ENCODE measurements at places on chromosomes 7 and 10.

DNA sequence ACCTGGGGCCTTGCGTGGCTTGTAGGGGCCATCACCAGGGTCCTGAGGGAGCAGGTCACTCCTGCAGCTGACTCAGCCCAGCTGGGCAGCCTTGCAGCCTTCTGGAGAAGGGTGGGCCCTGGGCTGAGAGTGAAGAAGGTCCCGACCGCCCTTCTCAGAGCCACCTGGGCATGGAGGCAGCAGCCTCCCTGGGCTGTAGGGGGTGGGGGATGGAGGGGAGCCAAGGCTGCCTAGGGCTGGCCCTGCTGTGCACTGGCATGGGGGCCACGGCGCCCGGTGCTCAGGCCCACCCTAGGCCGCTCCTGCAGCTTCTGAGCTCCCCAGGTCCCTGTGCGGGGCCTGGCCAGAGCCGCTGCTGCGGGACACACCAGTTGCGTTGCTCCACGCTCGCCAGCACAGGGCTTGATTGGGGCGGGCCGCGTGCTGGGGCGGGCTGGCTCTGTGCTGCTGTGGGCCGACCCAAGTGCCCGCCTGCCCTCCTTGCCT is 63.6 kb upstream of the NKX6-2 start:
- DNase-seq = no peak

DNA sequence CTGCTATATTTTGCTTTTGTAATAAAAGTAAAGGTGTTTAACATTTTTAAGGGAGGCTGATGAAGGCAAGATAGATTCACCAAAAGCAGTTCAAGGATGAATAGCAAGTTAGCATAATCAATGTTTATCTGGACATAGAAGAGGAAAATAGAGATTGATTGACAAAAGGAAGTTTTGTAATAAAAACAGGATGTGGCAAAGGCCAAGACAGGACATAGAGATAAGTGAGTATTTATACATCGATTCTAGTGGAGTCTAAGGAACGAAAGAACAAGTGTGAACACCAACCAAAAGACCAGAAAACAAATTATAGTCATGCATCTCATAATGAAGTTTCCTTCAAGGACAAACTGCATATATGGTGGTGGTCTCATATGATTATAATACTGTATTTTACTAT is 123.8 kb downstream of the CCDC71L start:
- no peak for DNase-seq

GRCh38 chr7:124162667-124163066 is 129.8 kb upstream of the TMEM229A start:
- no peak for DNase-seq

- no peak for DNase-seq
Observed at GRCh38 chr7:53413021-53413420, 377.6 kb downstream of the POM121L12 start.

DNA sequence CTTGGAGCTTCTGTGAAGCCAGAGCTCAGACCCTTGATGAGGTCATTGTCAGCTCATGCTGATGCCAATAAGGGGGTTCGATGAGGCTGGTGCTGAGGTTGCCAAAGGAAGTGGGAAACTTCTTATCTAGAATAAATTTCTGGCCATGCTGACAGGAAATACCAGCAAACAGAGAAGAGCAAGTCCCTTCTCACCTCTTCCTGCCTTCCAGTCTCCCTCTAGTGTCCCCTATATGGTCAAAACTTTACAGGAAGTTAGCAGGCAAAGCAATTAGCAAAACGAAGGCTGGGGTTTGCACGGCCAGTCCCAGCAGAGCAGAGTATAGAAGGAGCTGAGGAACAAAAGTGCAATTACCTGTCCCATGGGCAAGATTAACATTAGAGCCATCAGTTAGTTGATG is 15.1 kb upstream of the NEUROG3 start:
- DNase-seq = no peak

DNA sequence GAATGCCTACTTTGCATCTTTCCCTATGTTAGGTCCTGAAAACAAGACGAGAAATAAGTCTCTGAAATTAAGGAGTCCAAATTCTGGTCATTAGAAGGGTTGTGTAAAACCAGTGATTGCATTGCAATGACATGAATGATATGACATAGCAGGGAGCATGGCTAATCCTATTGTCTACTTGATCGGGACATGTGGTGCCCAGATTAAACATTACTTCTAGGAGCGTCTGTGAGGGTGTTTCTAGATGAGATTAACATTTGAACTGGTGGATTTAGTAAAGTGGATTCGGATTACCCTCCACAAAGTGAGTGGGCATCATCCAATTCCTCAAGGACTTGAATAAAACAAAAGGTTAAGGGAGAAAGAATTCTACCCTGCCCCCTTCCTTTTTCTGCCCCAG is 434.9 kb upstream of the KLF6 start:
- DNase-seq = no peak

DNA sequence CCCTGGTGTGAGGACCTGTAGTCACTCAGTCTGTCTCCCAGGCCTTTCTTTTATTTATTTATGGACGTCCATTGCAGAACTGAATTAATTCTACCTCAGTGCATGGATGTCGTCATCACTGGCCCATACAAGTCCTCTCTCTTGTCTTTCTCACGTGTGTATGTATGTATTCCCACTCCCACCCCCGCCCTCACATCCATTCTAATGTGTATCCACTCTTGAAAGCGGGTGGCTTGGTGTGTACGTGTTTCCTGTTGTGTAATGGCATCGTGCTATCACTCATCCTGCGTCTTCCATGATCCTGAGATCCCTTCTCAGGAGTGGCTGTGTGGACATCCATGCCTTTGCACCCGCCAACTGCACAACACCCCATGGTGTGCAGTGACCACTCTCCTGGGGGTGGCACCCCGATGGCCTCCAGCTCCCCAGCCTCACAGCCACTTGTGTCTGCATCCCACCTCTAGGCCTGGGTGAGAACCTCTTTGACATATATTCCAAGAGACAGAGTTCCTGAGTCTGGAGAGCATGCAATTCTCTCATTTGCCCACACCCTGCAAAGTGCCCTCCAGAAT is 3.0 kb upstream of the AOC1 start:
- no peak for DNase-seq

DNA sequence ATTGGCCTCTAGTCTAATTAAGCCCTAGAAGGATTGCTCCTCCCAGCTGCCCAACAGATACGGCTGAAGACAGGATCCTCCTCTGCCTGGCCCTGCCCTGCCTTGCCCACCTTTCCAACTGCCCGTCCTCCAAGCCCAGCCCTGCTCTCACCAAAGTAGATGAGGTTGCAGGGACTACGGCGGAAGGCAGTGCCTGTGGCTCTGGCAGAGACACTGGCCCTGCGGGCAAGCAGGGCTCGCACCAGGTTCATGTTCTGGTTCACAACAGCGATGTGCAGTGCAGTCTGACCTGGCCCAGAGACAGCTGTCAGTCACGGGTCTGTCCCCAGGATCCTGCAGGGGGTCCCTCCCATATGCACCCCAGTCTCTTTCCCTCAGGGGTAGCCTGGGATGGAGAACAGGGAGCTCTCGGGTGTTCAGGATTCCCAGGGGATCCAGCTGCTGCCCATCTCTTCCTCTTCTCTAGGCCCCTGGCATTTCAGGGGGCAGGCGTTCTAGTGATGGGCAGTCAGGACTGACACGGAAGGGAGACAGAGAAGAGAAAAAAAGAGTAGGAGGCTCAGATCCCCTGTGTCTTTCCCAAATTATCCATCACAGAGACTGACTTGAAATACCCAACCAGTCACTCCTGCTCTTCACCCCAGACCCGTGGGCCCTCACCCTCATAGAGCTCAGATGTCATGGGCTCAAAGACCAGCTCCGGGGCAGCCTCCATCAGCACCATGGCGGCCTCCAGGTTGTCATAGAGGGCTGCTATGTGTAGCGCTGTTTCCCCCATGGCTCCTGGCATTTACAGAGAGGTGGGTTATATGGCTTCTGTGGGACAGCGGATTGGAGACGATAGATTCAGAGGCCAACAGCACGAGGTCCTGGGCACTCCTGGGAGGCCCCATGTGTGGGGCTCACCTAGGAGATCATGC is 8.3 kb downstream of the TRPV6 start:
- no peak for DNase-seq

- DNase-seq = no peak
Observed at GRCh38 chr10:44949915-44950314, 9.7 kb upstream of the RASSF4 start.

- DNase-seq = no peak
Observed at GRCh38 chr7:17807242-17807641, 133.1 kb downstream of the SNX13 start.

DNA sequence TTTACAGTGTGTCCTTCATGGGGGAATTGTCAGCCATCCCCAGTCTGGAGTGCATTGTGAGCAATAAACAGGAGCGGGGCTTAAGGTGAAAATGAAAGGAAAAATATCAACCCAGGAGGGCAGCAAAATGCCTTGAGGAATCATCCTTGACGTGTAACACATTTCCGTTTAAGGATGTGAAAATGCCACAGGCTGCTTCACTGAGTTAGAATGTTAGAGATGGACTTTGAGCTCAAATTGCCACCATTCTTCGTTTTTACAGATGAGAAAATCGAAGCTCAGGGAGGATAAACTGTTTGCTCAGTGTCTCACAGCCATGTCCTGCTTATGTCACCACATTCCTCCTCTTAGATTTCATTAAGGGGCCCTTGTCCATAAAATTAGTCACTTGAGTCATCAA is 23.1 kb downstream of the SORCS3 start:
- no peak for DNase-seq

GRCh38 chr7:19079066-19079465 is 38.4 kb downstream of the TWIST1 start:
- DNase-seq = no peak

DNA sequence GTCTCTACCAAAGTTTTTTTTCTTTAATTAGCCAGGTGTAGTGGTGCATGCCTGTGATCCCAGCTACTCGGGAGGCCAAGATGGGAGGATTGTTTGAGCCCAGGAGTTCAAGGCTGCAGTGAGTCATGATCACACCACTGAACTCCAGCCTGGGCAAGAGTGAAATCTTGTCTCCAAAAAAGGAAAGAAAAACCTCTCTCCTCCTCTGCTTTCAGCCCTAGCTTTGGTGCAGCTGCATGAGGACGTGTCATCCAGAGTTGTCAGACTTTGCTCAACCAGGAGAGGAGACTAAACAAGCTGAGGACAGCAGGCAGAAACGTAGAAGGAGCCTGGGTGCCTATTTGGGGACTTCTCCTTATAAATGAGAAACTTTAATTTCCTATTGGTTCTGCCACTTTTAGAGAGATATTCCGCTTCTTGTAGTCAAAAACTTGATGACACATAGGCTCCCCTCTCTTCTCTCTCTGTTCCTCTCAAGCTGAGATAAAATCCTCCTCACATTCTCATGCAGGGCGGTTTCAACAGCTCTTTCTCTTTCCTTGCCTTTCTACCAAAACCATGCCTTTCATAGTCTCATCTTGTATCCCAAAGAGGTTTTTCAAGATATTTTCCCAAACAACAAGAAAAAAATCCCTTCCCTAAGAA is 205.4 kb downstream of the ARHGAP12 start:
- no peak for DNase-seq

DNA sequence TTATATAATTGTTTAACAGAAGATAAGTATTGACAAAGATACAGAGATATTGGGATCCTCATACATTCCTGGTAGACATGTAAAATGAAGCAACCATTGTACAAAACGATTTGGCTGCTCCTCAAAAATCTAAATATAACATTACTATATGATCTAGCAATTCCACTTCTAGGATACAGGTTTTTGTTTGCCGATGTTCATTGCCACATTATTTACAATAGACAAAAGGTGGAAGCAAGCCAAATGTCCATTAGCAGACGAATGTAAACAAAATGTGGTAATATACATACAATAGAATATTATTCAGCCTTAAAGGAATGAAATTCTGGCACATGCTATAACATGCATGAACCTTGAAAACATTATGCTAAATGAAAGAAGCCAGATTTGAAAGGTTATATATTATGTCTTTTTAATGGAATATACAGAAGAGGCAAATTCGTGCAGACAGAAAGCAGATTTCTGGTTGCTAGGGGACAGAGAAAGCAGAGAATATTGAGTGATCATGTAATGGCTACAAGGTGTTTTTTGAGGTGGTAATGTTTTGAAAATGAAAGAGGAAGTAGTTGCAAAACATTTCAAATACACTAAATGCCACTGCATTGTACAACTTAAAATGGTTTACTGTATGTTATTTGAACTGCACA is 44.9 kb downstream of the POLR1F start:
- no peak for DNase-seq

DNA sequence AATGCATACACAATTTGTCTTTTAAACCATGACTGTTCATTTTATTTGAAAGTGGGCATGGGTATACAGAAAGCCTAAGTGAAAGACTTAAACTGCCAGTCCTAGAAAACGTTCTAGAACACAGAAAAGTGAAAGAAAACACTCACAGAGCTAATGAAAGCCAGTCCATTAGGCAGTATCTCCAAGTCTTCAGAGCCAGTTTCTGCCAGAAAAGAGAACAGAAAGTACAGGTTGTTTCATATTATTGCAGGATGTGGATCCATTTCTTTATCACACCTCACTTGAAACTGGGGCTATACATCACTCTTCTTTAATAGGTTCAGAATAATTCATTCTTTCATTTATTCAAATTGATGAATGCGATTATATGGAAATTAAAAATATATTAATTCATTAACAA is 7.7 kb downstream of the PON1 start:
- DNase-seq = no peak

DNA sequence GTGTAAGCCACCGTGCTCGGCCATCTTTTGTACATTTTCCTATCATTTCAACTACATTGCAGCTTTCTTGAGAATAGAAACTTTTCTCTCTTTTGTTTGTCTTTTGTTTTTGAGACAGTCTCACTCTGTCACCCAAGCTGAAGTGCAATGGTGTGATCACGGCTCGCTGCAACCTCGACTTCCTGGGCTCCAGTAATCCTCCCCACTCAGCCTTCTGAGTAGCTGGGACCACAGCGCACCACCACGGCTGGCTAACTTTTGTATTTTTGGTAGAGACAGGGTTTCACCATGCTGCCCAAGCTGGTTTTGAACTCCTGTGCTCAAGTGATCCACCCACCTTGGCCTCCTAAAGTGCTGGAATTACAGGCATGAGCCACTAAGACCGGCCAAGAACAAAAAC is 31.3 kb upstream of the DAGLB start:
- no peak for DNase-seq

- DNase-seq = no peak
Observed at GRCh38 chr10:74307061-74307651, 156.1 kb downstream of the ADK start.

GRCh38 chr7:40232242-40232893 is 97.6 kb downstream of the SUGCT start:
- DNase-seq = no peak

DNA sequence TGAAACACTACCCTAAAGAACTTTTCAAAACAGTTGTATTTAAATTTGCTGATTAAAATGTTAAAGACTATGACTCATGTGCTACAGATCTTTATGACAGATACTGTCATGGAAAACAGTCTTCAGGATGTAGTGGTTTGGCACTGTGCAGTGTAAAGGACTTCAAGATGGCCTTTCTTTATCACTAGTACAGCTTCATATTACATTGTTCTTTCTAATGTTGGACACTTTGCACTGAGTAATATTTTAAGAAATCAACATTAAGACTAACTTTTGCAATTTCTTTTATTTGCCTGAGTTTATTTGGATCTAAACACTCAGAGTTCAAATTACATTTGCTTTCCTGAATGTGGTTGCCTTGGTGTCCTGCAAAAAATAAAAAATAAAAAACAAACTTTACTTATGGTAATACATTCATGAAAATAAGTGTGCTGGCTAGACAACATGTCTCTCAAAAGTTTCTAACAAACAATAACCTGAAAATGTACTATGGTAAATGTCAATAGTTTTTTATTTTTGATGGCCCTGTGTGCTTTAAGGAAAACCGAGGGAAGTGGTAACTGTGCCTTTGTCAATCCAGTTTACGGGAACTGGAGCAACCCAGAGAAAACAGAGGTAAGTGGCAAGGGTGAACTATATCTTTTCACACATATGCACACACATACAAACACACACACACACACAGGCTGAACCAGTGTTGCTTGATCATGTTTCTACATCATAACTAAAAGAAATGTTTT is 85.9 kb upstream of the PLXDC2 start:
- DNase-seq = no peak
